ENCODE measurements at places on chromosomes 1 and 21.

DNA sequence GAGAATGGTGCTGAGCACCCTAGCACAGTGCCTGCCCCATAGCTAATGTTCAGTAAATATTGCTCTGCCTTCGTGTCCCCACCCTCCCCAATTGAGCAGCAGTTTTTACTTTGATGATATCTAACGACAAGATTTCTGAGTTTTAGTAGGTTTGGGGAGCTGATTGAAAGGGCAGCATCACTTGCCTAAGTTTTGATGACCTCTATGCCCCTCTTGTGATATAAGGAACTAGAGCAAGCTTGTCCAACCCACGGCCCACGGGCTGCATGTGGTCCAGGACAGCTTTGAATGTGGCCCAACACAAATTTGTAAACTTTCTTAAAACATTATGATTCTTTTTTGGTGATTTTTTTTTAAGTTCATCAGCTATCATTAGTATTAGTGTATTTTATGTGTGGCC is 1.6 kb downstream of the CNIH4 start:
- DNase-seq = no peak

DNA sequence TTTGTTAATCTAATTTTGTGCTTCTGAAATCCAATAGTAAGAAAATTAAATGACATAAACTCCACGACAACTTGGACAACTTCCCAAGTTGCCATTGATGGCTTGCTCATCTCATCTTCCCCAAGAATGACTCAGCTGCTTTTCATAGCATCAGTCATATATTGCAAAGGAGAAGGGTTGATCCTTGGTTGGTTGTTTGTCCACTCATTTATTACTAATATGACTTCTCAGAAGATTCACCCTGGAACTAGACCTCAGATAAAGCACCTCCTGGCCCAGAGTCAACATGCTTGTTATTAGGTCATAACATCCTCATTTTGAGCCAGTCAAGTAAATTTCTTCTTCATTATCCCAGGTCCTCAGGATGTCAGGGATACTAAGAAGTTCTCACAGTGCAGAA is 2.3 kb upstream of the LCE3D start:
- DNase-seq = no peak

DNA sequence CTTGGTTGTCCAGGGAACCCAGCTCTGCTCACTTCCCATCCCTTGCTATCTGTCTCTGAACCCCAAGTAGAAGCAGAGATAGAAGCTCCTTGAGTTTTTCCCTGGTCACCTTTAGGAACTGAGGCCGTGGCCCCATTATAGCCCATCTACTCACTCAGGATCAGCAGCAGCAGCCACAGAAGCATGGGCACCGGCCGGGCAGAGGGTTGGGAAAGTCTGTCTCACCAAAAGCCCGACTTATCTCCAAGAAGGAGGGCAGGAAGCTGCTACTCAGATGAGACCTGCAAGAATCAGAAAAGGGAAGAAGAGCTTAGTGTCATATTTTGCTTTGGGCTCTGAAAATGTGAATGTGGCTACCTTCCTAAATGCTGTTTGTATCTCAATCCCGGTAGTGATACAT is 264 bp downstream of the FCRL3 start:
- DNase-seq = no peak

GRCh38 chr1:41432481-41433280 is 51.8 kb downstream of the EDN2 start:
- no peak for DNase-seq

GRCh38 chr21:30714456-30714855 is 4.1 kb downstream of the KRTAP21-3 start:
- no peak for DNase-seq

Measured in spinal cord (tissue), 10 donors.